ENCODE measurements at places on chromosomes 3 and 15.
A peak's percentile ranks its signal among the peaks of the same experiment; 100 is the strongest.

- DNase-seq: no peak
Measured at GRCh38 chr3:101259485-101260341, 60.7 kb downstream of the IMPG2 start.

GRCh38 chr15:60328852-60329443, 68.8 kb downstream of the ANXA2 start:
- no peak for DNase-seq

GRCh38 chr3:27224197-27224596, 145.0 kb downstream of the NEK10 start:
- no peak for DNase-seq

DNA sequence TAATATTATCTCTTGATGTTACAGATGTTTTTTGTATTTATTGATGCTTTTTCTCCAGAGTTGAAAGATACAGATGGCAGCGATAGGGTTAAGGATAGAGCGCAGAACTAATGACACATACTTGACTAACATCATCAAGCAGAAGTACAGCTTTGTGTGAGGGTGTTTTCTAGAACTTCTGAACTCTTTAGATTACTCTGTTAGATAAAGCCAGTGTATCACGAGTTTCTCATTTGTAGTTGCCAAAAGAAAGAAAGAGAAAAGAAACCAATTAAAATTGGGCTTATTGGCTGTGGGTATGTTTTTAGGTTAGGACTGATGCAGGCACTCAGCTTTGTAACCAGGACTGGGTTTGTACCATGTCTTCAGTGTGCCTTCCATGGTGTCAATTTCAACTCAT, 6.6 kb upstream of the GPR171 start:
- DNase-seq: no peak

DNA sequence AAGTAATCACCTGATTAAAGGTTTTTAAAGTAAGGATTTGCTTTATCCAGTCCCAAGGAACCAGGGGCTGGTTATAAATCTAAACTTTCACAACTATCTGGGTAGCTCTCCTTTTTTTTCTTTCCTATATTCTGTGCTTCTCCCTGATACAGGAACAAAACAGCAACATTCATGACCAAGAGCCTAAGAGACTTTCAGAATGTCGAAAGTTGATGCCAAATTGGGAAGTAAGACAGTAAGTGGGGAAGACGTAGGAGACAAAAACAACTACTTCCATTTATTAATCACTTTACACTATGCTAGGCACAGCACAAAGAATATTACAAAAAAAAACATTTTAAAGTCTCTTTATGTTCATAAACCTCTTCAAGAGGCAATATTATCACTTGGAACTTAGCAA, 211.6 kb downstream of the MAGI1 start:
- DNase-seq: no peak

DNA sequence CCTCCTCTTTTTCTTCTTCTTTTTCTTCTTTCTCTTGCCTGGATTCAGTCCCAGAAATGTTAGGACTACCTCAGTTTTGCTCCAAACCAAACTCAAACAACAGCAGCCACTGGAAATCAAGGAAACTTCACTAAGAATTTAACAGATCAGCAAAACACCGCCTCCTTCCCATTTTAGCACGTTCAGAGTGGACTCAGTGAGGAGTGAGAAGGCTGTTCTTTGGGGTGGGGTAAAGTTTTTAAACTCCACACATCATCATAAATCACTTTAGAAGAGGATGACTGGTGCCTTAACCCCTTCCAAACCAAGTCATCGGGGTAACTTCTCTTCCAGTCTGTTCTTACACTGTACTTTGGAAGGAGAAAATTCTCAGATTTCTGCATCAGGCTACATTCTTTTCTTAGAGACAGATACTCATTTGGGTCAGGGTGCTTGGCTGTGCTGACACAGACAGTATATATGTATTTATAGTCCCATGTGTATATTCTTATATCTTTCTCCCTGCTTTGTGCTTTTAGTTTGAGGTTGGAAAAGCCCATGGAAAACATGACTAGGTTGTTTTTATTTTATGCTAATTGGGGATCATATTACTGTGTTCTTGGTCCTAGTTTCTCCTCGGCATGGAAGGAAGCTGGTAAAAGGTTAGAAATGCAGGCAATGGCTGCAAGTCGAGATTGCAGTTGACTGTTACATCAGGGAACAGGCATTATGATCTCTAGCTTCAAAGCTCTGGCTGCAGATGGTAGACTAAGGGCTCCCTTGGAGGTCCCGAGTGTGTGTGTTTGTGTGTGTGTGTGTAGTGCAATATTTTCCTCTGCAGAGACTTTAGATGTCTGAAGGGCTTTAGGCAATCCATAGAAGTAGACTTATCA, at the start of gene CCDC80:
Gene CCDC80, minus strand, starts transcription at position 214 of the 872 bp plus-strand sequence. CDS start 1,238 bp downstream, outside the sequence.
- DNase-seq: no peak

- peak; percentile 13 for DNase-seq
Measured at GRCh38 chr3:143443851-143444331, 324.3 kb downstream of the CHST2 start.

- DNase-seq: no peak
Measured at GRCh38 chr15:99507504-99508310, 58.1 kb upstream of the MEF2A start.

GRCh38 chr3:4956738-4957137, 22.5 kb upstream of the BHLHE40 start:
- DNase-seq: no peak
